Epithelial cell of prostate (primary cell): ENCODE measurements at places on chromosomes 6 and 20.
A peak's percentile ranks its signal among the peaks of the same experiment; 100 is the strongest.

- no peak for DNase-seq
Observed at GRCh38 chr20:56629464-56630085, 469 bp downstream of the TFAP2C start.

GRCh38 chr6:20702366-20702765, 168.1 kb downstream of the CDKAL1 start:
- DNase-seq, result no peak

- DNase-seq, result no peak
Observed at GRCh38 chr20:47365023-47365764, 8.7 kb upstream of the ZMYND8 start.

DNA sequence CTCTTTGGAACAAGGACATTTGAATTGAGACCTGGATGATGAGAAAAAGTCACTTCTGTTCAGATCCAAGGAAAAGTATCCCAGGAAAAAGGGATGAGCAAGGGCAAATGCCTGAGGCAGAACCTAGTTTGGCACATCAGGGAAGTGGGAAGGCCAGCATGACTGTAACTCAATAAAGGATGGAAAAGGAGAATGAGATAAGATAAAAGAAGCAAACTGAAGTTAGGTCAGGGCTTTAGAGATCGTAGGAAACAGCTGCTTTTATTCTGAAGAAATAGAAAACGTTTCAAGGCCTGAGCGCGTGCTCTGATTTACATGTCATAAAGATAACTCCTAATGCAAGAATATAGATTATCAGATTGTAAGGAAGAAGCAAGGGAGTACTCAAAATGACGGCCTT, 450.0 kb downstream of the FRK start:
- no peak for DNase-seq

- no peak for DNase-seq
Observed at GRCh38 chr6:45625191-45625664, 247.5 kb upstream of the SUPT3H start.

DNA sequence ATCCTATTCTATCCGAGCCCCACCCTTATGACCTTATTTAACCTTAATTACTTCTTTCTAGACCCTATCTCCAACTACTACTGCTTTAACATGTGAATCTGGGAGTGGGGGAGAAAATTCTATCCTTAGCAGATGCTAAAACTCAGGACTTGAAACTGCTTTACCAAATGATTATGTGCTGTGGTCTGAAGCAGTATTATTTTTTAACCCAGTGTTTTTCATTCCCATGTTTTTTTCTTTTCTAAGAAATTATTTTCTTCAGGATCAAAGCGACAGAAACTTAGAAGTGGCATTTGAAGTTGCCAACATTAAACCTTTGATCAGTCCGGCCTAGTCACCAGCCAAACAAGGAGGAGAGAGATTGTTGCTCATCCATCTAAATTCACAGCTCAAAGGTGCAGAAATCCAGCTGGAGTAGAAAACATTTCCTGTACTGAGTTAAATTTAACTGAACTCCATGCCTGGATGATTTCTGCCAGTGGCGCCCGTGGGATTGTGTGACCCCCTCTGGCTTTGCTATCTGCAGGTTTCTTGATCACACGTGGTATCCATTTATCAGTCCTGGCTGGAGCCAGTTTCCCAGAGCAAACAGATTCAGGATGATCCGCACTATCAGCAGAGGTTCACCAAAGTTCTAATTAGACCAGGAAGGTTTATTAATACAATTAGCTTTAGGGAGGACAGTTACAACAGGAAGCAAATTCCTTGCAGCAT, 300.5 kb downstream of the PLCB1 start:
- no peak for DNase-seq

DNA sequence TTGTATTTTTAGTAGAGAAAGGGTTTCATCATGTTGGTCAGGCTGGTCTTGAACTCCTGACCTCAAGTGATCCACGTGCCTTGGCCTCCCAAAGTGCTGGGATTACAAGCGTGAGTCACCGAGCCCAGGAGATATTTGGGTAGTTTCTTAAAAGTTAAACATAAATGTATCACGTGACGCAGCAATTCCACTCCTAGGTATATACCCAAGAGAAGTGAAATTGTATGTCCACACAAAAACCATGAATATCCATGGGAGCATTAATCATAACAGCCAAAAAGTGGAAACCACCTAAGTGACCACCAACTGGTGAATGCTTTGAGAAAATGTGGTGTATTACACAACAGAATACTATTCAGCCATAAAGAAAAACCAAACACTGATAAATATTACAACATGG, 164.8 kb downstream of the MRPL14 start:
- no peak for DNase-seq

DNA sequence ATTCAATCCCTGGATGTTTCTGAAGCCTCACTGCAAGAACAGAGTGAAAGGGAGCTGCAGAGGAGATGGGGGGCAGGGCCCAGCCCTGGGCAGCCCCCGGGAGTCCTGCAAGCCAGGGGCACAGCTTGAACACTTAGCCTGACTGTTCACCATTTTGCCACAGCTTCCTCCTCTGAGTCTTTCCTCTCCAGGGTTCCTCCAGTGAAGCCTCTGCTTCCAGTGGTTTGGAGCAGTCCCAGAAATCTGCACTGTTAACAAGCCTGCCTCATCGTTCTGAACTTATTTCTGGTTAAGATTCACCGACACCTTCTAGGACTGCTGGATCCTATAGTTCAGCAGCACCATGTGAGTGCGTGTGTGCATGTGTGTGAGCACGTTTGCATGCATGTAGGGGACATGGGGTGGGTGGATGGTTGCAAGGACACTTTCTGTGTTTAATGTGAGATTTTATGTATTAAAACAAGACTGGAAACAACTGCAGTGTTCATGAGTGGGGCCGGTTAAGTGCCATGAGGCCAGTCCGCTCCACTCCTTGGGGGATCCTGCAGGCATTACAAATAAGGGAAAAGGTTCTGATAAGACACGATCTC, 24.6 kb downstream of the CEBPB start:
- DNase-seq, result no peak

GRCh38 chr6:146041282-146041681, 12.4 kb downstream of the GRM1 start:
- peak; percentile 2 for DNase-seq

- no peak for DNase-seq
Observed at GRCh38 chr6:56934876-56935275, 20.0 kb upstream of the BEND6 start.

DNA sequence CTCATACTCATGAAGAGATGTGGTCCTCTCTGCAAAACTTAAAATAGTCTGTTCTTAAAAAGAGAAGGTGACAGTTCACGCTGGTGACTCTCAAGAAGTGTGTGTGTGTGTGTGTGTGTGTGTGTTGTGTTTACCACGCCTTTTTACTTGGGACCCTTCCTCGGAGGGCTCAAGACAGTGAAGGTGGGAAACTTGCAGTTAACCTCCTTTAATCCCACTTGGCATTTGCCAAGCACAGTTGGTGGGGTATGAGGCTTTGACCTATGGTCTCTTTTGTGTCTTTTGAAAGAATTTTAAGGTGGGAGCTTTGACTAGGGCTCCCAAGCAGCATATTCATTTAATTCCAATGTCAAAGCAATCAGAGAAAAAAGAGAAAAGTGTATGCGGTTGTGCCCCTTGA, 395.8 kb downstream of the TFAP2B start:
- no peak for DNase-seq

- no peak for DNase-seq
Observed at GRCh38 chr6:149032599-149033405, 284.7 kb upstream of the TAB2 start.

- no peak for DNase-seq
Observed at GRCh38 chr20:5967469-5967868, 17.0 kb downstream of the MCM8 start.

- DNase-seq, result no peak
Observed at GRCh38 chr6:128784266-128784665, 98.7 kb upstream of the LAMA2 start.

DNA sequence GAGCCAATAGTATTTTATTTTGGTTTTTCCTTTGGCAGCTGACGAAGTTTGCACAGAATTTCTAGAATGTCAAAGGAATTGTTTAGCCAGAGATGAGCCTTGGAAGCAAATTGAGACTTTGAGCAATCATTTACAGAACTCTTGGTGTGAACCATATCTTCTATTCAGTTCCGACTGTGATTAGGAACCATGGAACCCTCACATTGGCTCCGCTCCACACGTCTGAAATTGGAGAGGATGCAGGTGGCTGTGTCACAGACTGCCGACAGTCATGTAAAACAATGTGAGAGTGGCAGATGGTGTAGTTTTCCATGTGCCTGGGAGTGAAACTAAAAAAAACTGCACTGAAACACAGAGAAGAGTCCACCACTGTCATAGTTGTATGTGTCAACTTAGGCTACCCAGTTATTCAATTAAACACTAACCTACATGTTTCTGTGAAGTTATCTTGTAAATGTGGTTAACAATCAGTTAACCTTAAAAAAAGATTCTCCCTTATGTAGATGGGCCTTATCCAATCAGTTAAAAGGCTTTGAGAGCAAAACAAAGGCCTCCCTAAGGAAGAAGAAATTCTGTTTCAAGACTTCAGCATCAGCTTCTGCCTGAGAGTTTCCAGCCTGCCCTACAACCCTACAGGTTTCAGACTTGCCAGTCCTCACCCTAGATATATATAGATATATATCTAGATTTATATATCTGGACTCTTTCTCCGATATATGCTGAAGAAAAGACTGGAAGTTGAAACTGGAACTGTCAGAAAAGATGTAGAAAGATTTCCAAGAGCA, 3.3 kb upstream of the HMGN4 start:
- no peak for DNase-seq

DNA sequence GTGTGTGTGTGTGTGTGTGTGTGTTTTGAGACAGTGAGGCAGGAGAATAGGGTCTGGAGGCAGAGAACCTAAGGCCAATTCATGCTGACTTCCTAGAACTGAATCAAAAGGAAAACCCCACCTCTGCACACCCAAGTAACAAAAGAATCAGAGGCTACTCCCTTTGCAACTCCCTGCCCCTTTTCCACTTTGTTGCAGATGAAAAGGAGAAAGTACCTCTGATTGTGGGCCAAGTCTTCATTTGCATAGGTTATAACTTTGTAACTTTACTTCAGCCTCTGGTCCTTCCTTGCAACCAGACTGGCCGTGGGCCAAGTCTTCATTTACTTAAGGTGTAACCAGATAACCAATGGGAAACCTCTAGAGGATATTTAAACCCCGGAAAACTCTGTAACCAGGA, 168.8 kb downstream of the EYA2 start:
- DNase-seq, result no peak

GRCh38 chr6:136526937-136527336, 23.3 kb downstream of the MAP7 start:
- no peak for DNase-seq

GRCh38 chr6:41358503-41358902, 23.1 kb downstream of the NCR2 start:
- no peak for DNase-seq

DNA sequence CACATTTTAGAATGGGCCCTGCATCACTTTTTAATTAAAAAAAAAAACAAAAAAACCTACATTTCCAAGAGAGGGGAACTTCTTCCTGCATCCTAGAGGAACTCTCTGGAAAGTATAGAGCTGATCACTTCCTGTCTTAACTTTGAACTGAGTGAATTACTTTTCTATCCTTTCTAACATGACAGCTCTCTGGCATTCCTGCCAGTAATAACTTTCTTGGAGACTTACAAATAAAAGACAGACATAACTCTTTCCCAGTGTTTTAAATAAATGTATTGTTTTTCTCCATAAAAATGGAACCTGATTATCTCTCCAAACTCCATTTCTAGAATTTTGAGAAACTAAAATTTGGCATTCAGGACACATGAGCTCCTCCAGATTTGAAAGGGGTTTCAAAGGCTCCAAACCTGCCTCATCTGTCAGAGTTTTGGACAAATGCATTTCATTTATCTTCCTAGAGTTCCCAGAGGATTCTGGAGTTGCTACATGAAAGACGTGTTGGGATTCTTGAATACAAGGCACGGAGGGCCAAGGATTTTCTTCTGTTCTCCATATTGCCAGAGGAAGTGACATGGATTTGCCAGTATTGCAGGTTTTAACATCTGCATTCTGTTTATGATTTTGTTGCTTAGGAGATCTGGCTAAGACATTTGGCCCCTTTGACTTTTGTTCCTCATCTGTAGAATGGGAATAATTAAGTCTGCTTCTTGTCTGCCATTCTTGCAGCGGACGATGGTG, 2.0 kb upstream of the SMOC2 start:
- DNase-seq, result no peak

DNA sequence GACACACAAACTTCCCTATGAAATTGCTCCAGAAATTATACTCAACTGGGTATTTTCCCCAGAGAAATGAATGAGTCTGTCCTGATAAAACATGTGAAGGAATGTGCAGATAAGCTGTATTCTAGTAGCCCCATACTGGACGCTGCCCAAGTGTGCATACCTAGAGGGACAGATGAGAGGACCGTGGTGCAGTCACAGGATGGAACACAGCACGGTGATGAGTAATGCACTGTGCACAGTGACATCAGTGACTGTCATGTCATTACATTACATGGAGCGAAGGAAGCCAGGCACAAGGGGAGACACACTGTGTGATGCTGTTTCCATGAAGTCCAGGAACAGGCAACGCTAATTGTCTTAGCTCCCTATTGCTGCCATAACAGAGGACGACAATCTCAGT, 155.5 kb downstream of the CDH4 start:
- DNase-seq, result no peak

DNA sequence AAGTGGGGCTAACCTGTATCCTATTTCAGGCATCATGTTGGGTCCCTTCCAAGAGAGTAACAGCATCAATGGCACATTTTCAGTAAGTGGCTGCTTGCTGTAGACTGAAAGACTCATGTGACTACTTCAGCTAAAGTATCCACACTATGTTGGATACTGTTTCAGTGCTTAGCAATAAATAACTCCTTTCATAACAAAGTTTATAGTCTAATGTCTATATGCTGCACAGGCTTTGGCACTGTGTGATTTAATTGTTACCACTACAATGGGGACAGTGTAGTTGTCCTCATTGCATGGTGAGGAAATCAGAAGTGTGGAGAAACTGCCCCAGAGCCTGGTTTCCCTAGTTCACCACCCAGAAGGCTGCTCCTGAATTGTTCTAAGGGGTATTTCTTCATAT, 318.0 kb upstream of the PTCHD4 start:
- DNase-seq, result no peak

- no peak for DNase-seq
Observed at GRCh38 chr20:53937929-53938367, 132.4 kb downstream of the BCAS1 start.

- DNase-seq, result no peak
Observed at GRCh38 chr6:29631209-29631810, 1.7 kb downstream of the GABBR1 start.

- no peak for DNase-seq
Observed at GRCh38 chr20:7859356-7859802, 80.9 kb downstream of the HAO1 start.

DNA sequence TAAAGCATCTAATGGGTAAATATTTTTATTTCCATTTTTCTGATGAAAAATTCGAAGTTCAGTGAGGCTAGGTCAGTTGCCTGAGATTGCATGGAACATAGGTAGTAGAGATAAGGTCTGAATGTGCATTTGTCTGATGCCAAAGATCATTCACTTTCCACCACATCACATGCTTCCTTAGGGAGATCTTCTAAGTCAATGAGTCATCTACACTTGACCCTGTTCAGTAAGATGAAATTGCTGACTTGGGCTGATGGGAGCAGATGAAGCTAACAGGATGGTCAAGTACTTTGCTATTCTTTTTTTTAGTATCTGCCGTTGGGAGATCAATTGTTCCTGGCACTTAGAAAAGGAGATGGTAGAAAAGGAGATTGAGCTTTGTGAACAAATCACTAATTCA, 511.3 kb downstream of the PHF3 start:
- DNase-seq, result no peak

GRCh38 chr6:153553627-153554026, 422.5 kb upstream of the RGS17 start:
- DNase-seq, result no peak
